ENCODE measurements at places on chromosomes 5 and 9.

DNA sequence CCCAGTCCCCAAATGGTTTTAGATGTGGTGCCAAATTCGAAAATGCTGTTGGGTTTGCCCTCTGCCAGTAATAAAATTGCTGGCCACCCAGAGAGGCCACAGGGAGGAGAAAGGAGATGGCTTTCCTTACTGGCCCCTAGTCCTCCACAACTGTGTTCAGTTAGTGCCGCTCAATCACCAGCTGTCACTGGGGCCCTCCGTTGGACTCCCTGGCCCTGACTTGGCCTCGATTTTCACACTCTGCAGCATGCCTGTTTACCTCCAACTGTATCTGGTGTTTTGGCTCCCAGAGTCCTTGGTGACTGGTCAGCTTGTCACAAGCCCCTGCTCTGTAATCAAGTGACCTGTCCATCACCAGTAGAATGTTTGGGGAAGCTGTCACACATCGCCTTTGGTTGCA, 97.8 kb downstream of the PAPPA start:
- no peak for DNase-seq

DNA sequence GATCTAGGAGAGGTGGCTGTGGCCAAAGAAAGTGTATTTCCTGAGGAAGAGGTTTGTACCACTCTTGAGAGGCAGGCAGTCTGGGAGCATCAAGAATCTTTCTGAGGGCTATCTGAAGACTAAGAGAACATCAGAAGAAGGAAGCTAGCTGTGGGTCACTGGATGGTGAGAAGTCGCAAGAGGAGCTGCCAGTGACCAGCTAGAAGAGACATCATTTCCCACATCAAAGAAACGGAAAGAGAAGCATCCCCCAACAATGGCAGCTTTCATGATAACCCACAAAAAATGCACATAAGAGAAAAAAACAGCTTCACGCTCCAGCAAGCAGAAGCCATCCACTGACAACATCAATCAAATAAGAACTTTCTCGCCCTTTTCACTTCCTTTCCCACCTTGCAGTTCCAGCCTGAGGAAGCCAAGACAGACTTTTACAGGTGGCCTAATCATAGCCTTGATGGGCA, 25.0 kb upstream of the CEP78 start:
- no peak for DNase-seq

GRCh38 chr5:135735831-135736230, 98.6 kb upstream of the SLC25A48 start:
- DNase-seq, result no peak

DNA sequence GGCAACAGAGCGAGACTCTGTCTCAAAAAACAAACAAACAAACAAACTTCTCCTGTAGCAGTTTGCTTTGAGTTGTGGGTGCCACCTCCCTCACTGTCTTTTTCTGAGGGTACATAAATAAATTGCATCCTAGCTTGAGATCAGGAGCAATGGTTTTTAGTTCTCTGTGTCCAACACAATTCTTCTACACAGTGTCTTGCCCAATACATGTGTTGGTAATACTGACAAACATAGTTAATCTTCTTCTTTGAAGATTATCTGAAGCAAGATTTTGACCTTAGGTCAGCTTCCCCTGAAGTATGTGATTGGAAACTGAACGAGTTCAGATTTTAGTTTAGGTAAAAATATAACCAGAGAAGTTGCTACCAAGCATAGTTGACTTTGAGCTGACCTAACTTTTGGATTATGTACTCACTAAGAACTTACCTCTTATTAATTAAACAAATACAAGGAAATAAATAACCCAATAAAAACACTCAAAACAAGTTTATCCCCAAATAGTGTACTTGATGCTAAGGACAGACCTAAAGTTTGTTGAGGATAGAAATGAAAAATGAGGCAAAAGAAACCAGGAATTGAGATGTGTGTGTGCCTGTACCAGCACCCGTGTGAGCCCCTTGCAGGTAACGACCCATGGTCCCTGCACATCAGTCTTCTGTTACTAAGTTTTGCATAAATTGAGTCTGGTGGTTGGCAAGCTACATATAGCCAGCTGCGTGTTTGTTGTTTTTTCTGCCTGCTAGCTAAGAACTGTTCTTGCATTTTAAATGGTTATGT, 16.2 kb downstream of the TJP2 start:
- no peak for DNase-seq
